Activated CD4-positive, alpha-beta T cell treated with anti-CD3 and anti-CD28 coated beads for 36 hours (primary cell): ENCODE measurements at places on chromosomes 13 and 19. TPM values are rescaled to one million over a fixed set of nuclear protein-coding genes. Genes with fewer than 3 reads are reported as not detected.

GRCh38 chr13:33554919-33555791, 262.8 kb upstream of the RFC3 start:
- DNase-seq = no peak

DNA sequence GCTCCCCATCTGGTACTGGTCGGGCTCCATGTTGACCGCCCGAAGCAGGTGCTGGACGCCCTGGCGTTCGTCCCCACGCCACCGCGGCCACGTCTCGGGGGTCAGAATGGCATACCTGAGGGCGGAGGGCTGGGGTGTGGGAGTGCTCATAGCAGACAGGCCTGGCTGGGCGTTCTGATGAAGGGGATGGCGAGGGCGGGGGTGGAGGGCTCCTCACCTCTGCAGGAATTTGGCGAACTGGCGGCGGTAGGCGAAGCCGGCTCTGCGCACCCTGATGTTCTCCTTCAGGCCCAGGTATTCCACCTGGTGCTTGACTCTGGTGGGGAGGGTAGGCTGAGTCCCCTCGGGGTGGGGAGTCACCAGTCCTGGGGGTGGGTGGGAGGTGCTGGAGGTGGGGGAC, 22.3 kb upstream of the ZNF414 start:
- no peak for DNase-seq

- no peak for DNase-seq
Observed at GRCh38 chr13:97432232-97432916, 1.6 kb upstream of the RAP2A start.

DNA sequence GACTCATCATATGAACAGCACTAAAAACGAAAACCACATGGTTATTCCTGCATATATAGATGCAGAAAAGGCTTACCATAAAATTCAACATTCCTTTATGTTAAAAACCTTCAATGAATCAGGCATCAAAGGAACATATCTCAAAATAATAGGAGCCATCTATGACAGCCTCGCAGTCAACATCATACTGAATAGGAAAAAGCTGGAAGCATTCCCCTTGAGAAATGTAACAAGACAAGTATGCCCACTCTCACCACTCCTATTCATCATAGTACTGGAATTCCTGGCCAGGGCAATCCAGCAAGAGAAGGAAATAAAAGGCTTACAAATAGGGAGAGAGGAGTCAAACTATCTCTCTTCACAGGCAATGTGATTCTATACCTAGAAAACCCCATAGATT, 179.6 kb upstream of the HTR2A start:
- DNase-seq = no peak

DNA sequence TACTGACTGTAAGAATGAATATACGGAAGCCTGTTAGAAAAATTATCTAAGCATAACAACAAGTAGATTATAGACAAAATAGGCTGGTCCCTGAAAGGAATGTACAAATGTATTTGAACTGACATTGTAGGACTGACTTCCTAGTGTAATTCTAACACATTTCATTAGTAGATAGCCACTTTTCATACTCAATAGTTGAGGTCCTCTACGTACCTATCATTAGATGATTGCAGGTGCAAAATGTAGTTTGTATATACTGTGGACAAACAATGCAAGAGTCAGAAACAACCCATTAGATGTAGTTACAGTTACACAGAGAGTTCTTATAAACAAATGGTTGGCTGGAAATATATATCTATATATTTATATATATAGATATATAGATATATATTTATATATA, 402.3 kb upstream of the SLITRK6 start:
- DNase-seq = no peak

DNA sequence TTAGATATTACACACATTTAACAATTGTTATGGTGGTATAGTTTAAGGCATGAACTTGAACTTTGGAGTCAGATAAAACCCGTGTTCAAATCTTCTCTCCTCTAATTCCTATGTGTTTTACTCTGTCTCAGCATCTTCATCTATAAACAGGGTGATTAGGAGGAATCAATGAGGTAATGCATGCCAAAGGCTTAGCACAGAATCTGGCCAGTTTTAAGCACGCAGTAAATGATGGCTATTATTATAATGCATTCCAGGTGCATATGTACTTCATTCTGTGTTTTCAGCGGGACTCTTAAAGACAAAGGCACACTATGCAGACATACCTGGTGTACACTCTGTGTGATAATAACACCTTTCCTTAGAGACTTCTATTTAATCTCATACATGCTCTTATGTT, 88.0 kb upstream of the FRY start:
- DNase-seq = no peak

GRCh38 chr13:95267662-95268342, 33.4 kb downstream of the ABCC4 start:
- no peak for DNase-seq

DNA sequence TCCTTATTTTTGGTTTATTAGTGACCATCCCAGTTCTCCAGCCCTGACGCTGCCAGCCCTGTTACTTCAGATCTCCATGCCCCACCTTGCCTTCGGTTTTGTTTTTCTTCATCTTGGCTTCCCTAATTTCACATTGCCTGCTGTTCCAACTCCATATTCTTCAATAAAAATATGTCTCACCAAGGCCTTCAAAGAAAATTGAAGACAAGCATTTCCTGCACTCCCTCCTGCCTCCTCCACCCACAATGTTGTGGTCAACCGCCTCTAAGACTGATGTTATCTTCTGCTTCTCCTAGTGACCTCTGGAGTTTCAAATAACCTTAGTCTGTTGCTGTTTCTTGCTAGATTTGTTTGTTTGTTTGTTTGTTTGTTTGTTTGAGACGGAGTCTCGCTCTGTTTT, 14.6 kb downstream of the PLD3 start:
- no peak for DNase-seq

- peak; percentile 86 for DNase-seq
Observed at GRCh38 chr19:51690454-51691073, 2.6 kb upstream of the SPACA6 start.

GRCh38 chr13:61927648-61928047, 512.0 kb upstream of the PCDH20 start:
- no peak for DNase-seq

GRCh38 chr19:35002037-35002535, 2.0 kb downstream of the GRAMD1A start:
- no peak for DNase-seq

- DNase-seq = peak; percentile 29
Observed at GRCh38 chr19:21468791-21469190, 36.6 kb upstream of the ZNF429 start.

GRCh38 chr13:24224232-24224680, 63.7 kb downstream of the SPATA13 start:
- no peak for DNase-seq

DNA sequence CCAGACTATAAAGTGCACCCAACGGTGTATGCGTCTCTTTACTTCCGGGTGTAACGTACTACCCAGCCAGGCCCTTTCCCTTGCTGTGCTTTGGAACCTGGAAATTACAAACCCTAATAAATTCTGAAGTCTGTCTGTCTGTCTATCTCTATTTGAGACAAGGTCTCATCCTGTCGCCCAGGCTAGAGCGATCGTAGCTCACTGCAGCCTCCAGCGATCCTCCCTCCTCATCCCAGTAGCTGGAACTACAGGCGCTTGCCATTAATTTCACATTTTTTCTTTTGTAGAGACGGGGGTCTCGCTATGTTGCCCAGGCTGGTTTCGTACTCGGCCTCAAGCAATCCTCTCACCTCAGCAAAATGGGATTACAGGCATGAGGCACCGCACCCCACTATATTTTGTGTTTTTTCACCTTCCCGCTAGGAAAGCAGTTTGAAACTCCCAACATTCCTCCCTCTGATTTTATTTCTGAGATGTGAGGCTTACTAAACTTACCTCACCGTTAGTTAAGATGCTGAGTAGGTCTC, 469 bp upstream of the RNF6 start:
- DNase-seq = no peak

DNA sequence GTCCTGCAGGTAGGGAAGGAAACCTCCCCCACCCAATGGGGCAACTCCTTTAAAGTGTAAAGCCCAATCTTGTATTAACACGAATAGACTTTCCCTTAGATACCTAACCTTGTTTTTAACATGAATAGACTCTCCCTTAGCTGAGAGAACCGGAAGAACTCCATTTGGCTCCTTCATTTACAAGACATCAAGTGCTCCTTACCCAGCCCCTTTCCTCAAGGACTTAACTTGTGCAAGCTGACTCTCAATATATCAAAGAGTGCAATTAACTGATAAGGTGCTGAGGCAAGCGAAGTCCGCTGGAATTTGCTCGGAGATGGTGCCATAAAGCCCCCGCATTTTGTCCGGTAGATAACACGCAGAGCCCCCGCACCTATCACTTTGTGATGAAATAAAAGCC, 9.9 kb upstream of the ZNF90 start:
- no peak for DNase-seq

DNA sequence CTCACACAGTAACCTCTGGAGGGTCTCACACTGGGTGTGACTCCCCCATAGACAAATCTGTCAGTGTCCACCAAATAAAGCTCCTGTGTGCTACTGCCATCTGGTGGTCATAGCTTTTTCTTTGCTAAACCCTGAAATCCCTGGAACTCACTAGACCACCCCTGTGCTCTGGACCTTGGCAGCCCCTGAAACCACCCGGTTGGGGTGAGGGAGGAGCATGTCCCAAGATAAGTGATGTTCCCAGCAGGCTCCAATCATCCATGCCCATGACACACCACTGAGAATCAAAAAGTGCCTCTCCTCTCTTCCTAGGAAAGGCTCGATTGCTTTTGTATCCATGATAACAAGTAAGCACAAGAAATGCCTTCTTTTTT, 6.5 kb upstream of the HSD17B14 start:
- DNase-seq = peak; percentile 62

GRCh38 chr19:28489776-28490175, 723.2 kb downstream of the UQCRFS1 start:
- no peak for DNase-seq

DNA sequence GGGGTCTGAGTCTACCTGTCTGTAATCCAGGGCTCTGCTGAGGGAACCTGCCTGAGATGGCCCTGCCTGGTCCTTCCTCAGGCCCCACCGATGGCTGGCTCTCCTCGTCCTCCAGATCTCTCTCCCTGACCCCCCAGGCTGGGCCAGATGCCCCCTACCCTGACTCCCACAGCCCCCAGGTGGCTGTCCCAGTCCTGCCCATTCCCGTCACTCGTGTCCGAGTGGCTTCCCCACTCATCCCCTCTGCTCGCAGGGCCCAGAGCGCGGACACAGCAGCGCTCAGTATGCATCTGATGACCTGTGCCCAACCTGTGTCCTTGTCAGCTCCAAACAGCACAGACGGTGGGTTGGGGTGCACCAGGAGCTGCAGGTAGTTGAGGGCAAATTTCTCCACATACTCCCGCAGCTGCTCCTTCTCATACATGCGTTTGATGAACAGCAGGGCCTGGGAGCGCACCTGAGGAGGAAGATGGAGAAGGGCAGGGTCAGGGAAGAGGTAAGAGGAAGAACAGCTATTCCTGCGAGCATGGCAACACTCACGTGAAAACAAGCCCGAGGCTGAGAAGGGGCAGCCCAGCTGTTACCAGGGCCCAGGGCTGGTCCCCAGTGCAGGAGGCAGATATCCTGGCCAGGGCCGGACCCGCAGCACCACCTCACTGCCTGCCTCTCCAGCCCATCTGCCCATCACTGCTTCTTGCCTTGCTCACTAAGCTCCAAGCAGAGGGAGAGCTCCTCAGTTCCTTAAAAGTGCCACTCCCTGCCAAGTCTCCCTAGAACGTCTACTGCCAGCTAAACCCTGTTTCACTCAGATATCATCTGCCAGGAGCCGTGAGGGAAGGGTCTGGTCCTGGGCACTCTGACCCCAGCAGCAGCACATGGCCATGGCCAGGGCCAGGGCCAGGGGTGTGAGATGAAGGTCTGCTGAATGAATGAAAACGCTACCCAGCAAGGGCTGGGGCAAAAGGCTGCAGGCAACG, 11.1 kb upstream of the RSPH6A start:
- DNase-seq = no peak

DNA sequence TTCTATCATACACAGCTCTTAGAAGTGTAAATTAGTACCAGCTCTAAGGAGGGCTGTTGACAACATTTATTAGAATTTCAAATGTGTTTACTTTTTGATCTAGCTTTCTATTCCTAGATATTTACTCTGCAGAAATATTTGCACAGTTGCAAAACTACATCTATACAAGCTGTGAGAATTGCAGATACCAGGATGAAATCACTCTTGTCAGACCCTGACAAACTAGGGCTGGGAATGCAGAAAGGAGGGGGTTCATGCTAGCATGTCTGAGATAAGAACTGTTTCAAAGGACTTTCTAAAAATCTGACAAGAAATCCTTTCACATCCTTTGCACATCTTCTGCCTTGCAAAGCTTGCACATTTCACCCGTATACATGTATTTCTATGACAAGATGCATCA, 11.8 kb upstream of the PABPC3 start:
- DNase-seq = no peak

- DNase-seq = peak; percentile 43
Observed at GRCh38 chr19:42081584-42082203, 5.7 kb downstream of the ZNF574 start.

GRCh38 chr19:48568345-48568886, 16.4 kb downstream of the SULT2B1 start:
- DNase-seq = peak; percentile 18

DNA sequence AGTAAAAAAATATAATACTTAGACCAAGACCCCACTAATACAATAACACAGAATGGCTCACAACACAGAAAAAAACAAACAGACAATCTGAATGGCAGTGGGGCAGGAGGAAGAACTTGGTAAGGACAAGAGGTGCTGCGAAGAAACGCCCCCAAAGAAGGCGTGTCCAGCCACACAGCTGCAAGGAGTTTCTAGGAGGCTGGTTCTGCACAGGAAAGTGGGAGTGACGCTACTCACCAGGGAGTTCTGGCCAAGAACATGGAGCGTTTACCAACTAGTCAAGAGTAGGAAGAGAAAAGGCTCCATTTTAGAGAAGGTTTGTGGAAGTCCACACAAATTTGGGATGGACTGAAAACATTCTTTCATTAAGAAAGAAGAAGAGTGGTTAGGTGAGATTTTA, 95.3 kb upstream of the SLC15A1 start:
- no peak for DNase-seq

The CLEC11A gene
- 1.0 TPM for total RNA-seq

The DIRAS1 gene
- total RNA-seq = 0.33 TPM

The OLFM2 gene
- total RNA-seq = 1.3 TPM

The AKAP8 gene
- total RNA-seq = 54.3 TPM

The PTGER1 gene
- total RNA-seq = 0.16 TPM

The TYROBP gene
- not detected for total RNA-seq

The KLF16 gene
- 28.8 TPM for total RNA-seq

The F10 gene
- not detected for total RNA-seq

The FBXL12 gene
- total RNA-seq = 22.5 TPM

The FCAR gene
- not detected for total RNA-seq

The SPACA4 gene
- total RNA-seq = not detected

The C13orf42 gene
- total RNA-seq = not detected

The SIGLEC9 gene
- total RNA-seq = 0.49 TPM
